ENCODE measurements at places on chromosomes 5 and 9.

DNA sequence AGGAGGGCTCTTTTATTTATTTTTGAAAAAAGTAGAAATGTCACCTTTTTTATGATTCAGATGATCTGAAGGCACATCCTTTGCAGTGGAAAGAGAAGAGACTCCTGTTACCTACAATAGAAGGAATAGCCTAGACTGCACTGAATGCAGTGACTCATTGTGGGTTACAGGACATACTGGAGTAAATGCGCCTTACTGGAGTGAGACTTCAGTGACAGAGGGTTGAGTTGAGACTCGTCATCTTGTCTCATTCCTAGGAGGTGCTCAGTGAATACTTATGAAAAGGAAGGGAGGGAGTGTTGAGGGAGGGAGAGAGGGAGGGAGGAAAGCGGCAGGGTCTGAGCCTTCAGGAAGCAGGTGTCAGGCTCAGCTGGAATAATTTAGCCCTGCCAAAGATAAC, 25.2 kb downstream of the ANKRA2 start:
- no peak for DNase-seq

- DNase-seq: no peak
Observed at GRCh38 chr5:72621576-72621975, 114.4 kb upstream of the ZNF366 start.

GRCh38 chr5:135996611-135997010, 32.2 kb upstream of the TGFBI start:
- no peak for DNase-seq

DNA sequence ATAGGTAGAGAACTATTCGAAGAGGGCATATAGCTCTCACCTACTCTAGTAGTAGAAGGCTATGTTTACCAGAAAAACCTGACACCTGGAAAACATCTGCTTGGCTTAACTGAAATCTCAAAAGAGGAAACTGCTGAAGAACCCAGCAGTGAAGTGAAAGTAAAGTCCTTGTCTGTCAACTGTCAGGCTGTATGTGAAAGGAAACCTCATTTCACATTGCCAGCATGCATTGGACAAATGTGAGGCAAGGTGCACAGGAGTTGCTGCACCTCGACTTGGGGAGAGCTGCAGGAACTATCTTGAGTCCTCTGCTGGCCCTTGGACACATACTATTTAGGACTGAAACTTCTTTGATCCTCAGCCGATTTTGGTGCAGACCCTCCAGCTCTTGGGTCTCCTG, 53.3 kb downstream of the NREP start:
- DNase-seq: no peak

GRCh38 chr5:60718166-60718892, 18.4 kb upstream of the DEPDC1B start:
- DNase-seq: no peak

GRCh38 chr5:33049842-33050241, 338.7 kb downstream of the NPR3 start:
- DNase-seq: no peak

DNA sequence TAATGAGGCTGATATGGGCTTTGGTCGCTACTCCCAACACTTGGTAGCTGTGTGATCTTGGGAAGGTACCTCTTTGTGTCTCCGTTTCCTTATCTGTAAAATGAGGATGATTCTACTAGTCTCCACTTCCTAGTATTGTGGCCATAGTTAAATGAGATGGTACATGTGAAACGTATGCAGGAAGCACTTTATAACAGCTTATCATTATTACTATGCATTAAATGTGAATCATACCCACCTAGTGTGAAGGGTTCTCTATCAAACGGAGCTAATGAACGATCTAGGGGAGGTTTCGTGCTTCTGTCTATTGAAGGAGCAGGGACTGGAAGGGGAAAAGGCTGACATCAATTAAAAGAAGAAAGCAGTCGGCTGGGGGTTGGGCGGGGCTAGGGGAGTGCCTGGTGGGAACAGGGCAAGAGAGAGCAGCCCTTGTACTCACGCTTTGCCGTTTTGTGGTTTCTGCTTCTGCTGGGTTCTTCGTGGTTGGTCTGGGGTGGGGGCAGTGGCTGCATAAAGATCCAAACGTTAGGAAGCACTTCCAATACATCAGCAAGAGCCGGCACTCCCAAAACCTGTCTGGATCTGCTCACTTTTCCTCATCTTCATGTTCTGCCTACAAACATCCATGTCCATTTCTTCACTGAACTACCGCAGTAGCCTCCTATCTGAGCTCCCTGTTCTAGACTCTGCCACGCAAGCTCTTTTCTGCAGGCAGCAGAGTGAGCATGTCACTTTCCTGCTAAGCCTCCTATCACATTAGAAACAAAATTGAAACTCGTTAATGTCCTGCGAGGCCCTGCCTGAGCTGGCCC, 30.8 kb downstream of the LCP2 start:
- no peak for DNase-seq

DNA sequence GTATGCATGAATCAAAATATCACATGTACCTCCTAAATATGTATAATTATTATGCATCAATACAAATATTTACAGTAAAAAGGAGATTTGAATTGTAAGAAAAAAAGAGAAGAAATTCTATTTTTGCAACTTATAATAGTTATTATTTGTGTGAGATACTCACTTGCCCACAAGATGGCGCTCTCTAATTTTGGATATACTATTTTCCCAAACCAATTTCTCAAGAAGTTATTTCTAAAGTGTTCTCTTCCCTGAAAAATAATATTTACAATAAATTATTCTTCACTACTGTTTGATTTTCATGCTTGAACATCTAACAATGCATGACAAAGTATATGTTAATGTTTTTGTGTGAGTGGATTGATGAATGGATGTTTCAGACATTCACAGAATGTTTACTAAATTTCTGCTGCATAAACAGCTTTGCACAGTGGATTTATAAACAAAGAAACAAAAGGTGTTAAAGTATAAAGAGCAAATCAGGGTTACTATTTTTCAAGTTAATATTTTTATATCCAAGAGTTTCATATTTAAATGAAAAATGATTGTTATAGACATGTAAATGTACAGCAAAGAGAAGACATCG, 503.4 kb downstream of the PDE4D start:
- peak; percentile 8 for DNase-seq

GRCh38 chr5:163509291-163509951, 4.0 kb downstream of the MAT2B start:
- no peak for DNase-seq
